ENCODE measurements at places on chromosomes 3 and 15.

DNA sequence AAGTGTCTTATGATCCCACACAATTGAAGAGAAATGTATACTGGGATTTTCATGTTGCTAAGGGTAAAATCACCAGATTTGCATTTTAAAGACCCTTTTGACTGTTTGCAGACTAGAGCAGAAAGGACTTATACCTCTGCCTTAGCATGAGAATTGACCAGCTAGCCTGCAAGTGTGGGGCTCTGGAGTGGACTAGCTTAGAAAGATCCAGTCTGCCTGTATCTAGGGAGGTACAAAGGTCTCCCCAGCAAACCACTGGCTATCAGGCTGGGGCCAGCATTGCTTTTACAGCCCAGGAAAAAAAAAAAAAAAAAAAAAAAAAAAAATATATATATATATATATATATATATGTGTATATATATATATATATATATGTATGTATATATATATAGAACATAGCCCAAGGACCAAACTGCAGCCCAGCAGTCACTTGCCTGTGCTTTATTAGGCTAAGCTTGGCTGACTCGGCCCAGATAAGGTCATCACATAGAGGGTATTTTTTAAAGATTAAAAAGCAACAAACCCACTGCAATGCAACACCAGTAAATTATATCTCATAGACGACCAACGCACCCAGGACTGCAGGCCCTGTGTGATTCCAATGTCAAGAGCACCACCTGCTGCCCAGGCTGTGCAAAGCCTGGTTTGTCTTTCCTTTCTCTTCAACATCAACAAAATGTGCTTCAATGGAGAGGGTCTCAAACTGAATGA lies 63.7 kb downstream of the DCLK3 start:
- peak; percentile 20 for DNase-seq

- no peak for DNase-seq
Observed at GRCh38 chr3:73745526-73746191, 120.9 kb upstream of the PDZRN3 start.

GRCh38 chr15:48896869-48897814 lies 19.2 kb downstream of the EID1 start:
- DNase-seq: peak; percentile 22

DNA sequence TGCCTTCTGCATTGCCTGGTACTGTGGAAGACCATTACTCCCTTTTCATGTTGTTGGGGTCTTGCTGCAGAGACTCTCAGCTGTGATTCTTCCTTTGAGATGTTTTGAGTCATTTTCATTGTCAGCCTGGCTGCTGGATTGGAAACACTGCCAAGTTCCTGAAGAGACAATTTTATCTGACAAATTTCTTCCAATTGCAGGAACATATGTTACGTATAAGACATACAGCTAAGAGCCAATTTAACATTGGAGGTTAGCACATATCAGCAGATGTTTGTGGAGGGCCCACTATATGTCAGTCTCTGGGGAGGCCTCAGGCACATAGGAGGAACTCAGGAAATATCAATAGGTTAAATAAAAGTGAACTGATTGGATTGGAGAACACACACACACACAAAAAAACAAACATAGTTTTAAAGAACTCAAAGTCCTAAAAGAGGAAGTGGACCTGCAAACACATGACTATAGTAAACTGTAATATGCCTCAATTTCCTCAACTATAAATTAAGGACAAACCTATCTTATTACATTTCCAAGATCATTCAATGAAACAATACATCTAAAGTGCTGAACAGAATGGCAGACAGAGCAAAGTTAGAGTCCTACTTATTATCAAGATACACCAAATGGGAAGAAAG lies 172.3 kb downstream of the MYRIP start:
- no peak for DNase-seq

- DNase-seq: no peak
Observed at GRCh38 chr3:18127174-18127858, 297.8 kb downstream of the SATB1 start.

DNA sequence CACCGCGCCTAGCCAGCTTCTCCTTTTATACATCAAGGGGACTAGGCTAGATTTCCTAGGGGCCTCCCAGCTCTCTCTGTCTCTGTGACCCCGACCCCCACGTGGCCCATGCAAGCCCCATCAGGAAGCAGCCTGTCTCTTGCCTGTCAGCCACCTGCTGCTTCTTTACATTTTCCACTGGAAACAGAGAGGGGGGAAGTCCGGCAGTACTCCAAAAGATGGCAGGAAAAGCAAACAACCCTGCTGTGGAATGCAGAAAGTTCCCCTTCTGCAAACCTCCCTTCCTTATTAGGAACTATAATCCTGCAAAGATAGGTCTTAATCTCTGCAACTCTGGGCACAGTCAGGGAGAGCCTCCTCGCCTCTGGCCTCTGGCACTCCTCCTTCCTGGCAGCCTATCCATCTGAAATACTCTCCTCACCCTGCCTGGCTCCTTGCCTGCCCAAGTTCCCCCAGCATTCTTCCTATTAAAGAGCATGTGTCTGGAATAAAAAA lies 47.4 kb upstream of the HACD2 start:
- DNase-seq: no peak

- no peak for DNase-seq
Observed at GRCh38 chr3:46835491-46835890, 27.8 kb downstream of the MYL3 start.

GRCh38 chr15:100134089-100134583 lies 207.6 kb downstream of the ADAMTS17 start:
- no peak for DNase-seq

GRCh38 chr3:71168880-71169411 lies 414.6 kb downstream of the FOXP1 start:
- DNase-seq: no peak

GRCh38 chr3:129775870-129776269 lies 117.6 kb downstream of the TMCC1 start:
- DNase-seq: no peak

- no peak for DNase-seq
Observed at GRCh38 chr3:159760046-159760445, 228.6 kb upstream of the IL12A start.

DNA sequence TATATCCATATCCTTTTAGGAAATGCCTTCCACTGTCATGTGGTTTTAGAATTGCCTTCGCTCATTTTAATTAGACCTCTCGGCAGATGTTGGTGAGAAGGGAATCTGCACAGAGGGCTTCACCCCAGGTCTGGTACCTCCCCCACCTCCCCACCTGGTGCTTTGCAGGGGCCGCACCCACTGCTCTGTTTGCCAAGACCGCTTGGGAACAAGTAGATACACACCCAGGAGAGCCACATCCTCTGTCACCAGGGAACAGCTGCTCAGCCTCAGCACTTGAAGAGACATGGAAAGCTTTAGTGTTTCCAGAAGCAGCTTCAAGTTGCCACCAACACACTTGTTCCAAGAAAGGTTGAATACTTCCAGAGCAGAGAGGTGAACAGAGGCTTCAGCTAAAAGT lies 21.8 kb downstream of the LRRC31 start:
- DNase-seq: no peak

GRCh38 chr3:107347751-107348150 lies 29.5 kb upstream of the CCDC54 start:
- DNase-seq: no peak

GRCh38 chr15:40366457-40367370 lies 8.7 kb downstream of the DISP2 start:
- DNase-seq: peak; percentile 35

GRCh38 chr3:132421832-132422231 lies 4.5 kb downstream of the DNAJC13 start:
- no peak for DNase-seq

DNA sequence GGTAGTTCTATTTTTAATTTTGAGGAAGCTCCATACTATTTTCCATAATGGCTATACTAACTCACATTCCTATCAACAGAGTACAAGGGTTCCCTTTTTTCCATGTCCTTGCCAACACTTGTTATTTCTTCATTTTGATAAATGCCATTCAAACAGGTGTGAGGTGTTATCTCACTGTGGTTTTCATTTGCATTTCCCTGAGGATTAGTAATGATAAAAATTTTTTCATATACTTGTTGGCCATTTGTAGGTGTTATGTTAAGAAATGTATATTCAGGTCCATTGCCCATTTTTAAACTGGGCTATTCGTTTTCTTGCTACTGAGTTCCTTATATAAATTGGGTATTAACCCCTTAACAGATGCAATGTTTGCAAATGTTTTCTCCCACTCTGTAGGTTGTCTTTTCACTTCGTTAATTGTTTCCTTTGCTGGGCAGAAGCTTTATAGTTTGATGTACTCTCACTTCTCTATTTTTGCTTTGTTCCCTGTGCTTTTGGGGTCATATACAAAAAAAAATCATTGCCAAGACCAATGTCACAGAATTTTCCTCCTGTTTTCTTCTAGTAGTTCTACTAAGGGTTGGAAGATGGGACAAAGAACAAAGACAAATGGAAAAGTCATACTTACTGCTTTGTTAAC lies 11.0 kb upstream of the VPS39 start:
- no peak for DNase-seq

GRCh38 chr15:41018534-41018933 lies 65.3 kb downstream of the CHAC1 start:
- DNase-seq: no peak

GRCh38 chr3:182671942-182672341 lies 121.4 kb upstream of the ATP11B start:
- DNase-seq: no peak

DNA sequence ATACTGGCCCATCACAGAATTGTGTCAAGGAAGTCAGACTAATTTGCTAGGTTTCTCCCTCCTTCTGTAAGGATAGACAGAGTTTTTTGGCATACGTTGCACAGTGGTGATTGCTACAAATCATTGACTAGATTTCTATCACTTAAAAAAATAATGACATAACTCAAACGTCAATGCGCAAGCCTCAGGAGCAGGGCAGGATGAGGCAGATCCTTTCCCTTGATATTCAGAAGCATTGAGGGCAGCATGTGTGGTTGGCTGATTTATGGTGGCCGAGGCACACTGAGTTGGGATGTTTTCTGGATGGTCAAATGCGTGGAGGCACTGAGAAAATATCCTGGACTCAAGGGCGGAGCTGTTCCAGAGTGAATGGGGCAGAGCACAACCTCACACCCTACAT lies 14.4 kb downstream of the THSD4 start:
- DNase-seq: no peak

DNA sequence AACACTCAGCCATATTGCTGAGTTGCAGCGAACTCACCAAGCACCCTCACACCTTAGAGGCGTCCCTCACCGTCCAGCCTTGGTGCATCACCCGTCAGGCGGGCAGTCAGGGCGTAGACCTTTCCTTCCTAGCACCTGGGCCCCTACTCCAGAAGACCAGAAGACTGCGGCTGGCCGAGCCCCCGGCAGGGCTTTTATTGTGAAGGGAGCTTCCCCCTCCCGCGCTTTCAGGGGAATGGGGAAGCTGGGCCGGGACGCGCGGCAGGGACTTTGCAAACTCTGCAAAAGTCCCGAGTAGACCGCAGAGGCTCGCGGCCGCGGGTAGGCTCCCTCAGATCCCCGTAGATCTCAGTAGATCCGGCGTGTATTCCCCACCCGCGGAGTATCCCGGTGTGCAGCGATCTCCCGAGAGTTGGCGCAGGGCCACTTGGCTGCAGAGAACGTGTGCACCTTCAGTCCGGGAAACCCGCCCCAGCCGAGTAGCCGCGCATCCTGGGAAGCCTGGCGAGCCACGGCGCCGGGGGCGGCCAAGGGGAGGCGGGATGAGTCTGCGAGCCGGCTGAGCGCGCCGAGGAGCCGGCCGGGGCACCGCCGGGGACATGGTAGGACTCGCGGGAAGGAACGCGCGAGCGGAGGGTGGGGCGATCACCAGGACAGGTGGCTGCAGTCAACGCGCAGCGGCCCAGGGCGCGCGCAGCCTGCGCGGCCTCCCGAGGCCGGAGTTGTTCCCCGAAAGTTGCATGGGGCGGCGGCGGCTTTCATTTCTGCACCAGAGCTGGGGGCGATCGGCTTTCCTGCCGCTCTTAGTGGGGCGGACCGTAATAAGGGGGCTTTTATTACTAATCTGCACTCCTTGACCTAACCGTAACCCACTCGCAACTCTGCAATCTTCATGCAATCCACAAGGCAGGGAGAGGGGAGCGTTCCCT lies at the start of gene GASK1A:
Gene GASK1A, plus strand, starts transcription at position 268 of the 929 bp plus-strand sequence. Its CDS starts 332 bp downstream, at position 600.
- DNase-seq: no peak

GRCh38 chr3:99128725-99129505 lies 227.4 kb upstream of the DCBLD2 start:
- DNase-seq: no peak

GRCh38 chr3:64355401-64355807 lies 130.1 kb upstream of the PRICKLE2 start:
- DNase-seq: no peak

DNA sequence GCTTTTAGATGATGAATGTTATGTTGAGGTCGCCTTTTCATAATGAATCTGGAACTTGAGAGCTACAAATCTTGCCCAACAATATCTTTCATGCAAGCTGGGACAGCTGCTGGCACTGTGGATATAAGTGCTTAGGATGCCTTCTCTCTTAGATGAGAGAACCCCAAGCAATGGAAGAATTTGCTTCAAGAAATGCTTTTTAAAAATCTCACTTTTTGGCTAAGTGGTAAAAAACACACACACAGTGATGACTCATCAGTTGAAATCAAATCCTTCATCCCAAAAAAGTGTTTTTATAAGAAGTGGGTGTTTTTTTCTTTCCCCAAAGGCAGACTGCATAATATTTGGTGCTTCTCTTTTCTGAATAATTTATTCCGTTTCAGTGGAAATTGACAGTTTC lies 38.4 kb upstream of the GALNT15 start:
- DNase-seq: no peak

DNA sequence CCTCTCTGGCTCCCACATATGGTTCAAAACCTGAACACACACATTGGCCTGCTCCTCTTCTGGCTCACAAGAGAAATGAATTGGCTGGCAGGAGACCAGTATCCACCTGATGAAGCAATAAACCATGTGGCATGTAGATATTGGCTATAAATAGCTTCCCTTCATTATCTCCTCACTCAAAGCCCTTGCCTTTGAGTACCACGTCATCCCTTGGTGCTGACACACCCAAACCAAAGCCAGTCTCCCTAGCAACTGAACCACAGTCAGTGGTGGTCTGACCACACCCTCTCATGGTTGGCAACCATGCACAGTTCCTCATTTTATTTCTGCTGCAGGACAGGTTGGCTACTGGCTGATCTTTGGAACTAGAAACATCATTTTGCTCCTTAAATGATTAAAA lies 98.8 kb downstream of the ZNF621 start:
- DNase-seq: no peak

DNA sequence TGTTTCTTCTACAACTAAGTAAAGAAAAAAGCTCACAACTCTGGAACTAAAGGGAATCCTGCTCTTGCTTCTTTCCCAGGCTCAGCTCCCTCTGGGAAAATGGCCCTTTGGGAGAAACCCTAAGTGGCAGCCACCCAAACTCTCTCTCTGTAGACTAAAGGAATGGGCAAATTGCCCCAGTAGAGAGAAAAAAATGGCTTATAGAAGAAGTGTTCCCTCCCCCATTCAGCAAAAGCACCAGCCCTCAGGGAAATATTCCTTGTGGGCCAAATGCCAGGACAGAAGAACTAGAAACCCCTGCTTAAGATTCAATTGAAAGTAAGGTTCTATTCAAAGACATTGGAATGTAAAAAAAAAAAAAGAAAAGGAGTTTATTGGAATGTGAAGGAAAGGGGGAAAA lies 603.7 kb upstream of the ALCAM start:
- no peak for DNase-seq
